ENCODE measurements at places on chromosomes 11 and 22. TPM values are rescaled to one million over a fixed set of nuclear protein-coding genes. Genes with fewer than 3 reads are reported as not detected.

Gene OR6T1
- total RNA-seq: not detected

- DNase-seq: no peak
Measured at GRCh38 chr22:36986242-36986821, 32.9 kb downstream of the TST start.

DNA sequence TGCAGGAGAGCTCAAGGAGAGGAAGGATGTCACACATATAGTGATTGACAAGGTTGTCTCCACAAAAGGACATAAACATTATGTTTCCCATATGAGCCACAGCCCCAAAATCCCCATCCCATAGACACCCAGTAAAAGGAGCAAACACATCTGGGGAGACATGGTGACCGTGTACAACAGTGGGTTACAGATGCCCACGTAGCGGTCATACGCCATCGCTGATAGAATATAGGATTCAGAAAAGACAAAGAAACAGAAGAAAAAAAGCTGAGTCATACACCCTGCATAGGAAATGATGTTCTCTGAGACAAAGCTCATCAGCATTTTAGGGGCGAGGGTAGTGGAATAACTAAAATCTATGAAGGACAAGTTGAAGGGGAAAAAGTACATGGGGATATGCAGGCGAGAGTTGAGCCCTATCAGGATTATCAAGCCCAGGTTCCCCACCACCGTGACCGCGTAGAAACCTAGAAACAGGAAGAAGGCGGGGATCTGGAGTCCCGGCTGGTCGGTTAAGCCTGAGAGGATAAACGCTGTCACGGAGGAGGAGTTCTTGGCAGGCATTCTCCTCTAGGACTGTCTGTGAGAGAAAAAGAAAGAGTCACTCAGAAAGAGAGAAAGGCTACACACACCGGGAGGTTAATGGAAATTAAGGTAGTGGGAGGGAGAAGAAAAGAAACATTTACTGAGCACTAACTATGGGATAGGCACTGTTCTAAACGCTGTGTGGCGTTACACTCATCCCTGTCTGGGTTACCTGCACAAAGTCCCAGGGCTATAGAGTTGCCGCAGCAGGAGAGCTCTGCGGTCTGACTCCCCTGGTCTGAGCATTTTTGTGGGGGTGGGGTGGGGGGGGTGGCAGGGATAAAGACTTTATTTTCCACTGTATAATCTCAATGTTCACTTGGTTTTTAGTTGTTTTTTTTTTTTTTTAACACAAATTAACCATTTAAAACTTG lies 36.1 kb upstream of the OR8B8 start:
- peak; percentile 79 for DNase-seq

DNA sequence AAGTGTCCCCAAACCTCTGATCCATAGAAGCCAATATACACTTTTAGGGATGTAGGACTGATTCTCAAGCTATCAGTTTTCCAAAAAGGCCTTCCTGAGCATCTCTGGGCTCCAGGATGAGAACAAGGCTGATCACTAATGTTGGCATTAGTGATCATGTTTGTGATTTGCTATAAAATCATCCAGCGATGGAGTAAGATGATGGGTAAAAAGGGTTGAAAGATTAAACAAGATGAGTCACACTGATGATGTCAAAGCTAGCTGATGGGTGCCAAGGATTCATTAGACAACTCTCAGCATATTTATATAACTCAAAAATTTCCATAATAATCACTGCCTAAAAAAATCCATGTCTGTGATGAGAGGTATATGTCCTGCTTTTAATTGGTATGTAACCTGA lies 42.8 kb downstream of the ZNF280B start:
- no peak for DNase-seq

GRCh38 chr11:70225681-70226177 lies 22.6 kb downstream of the FADD start:
- DNase-seq: no peak

- no peak for DNase-seq
Measured at GRCh38 chr11:78770931-78771330, 196.3 kb upstream of the NARS2 start.

GRCh38 chr11:94031625-94032024 lies 10.5 kb downstream of the HEPHL1 start:
- DNase-seq: no peak
